ENCODE measurements at places on chromosomes 4 and X.

DNA sequence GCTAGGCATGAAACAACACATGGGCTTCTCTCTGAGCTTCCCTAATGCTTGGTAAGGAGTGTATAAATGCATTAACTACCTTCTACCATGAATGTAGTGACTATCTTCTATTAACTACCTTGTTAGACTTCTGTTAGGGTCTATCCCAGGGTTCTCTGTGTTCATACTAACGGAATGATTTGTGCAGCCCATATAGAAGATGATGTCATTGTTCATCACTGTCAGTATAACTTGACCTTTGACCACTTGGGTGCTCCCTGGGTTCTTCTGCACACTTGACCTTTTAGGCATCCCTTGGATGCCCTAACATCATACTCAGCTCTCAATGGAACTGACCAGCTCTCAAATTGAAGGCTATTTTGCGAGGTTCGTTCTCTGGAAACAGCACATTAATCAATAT is 30.8 kb upstream of the CT47C1 start:
- no peak for DNase-seq

- no peak for DNase-seq
Observed at GRCh38 chr4:154406018-154406795, 85.4 kb downstream of the DCHS2 start.

GRCh38 chrX:2330910-2331309 is 169.9 kb downstream of the DHRSX start:
- DNase-seq = no peak

DNA sequence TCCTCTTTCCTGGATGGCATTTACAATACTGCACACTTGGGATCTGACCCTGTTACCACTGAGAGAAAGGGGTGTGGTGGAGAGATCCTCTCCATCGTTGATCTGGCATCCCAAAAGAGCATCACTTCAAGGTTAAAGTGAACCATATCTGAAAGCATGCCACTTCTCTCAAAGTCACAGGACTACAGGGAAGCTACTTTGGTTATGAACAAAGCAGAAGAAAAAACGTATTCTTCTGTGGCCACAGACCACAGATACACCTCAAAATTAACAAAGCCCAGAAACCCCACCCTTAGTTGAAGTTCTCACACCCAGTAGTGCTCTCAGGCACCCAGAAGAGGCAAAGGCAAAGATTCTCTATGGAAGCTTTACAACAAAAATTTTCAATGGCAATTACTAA is 108.3 kb downstream of the JADE1 start:
- DNase-seq = no peak

- no peak for DNase-seq
Observed at GRCh38 chr4:97110506-97110905, 1032.8 kb downstream of the STPG2 start.

DNA sequence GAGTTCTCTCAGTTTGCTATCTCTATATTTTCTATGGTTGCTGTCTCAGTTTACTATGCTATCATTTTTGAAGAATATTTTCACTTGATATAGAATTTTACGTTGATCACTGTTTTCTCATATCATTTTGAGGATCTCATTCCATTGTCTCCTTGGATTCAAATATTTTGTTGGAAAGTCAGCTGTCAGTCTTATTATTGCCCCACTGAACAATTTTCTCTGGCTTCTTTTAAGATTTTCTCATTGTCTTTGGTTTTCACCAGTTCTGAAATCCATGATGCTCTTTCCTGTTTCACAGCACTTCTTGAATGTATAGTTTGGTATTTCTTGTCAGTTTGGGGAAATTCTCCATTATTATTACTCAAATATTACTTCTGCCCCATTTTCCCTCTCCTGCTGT is 81.1 kb downstream of the ENPP6 start:
- no peak for DNase-seq

DNA sequence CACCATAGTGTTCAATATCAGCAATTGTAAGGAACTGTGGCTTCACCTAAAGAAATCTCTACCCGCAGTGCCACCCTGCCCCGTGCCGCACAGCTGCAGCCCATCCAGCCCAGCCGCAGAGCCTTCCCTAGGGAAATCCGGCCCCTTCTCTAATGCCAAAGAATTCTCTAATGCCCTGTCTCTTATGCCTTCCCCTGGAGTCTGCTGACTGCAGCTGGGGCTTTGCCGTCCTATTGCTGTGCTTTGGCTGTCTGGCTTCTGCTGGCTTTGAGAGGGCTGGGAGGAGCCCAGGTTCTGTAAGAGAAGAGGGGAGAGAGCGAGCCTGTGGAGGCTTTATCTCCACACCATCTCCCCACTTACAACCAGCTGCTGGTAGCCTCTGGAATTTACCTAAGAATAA is 85.9 kb upstream of the HELT start:
- DNase-seq = no peak

DNA sequence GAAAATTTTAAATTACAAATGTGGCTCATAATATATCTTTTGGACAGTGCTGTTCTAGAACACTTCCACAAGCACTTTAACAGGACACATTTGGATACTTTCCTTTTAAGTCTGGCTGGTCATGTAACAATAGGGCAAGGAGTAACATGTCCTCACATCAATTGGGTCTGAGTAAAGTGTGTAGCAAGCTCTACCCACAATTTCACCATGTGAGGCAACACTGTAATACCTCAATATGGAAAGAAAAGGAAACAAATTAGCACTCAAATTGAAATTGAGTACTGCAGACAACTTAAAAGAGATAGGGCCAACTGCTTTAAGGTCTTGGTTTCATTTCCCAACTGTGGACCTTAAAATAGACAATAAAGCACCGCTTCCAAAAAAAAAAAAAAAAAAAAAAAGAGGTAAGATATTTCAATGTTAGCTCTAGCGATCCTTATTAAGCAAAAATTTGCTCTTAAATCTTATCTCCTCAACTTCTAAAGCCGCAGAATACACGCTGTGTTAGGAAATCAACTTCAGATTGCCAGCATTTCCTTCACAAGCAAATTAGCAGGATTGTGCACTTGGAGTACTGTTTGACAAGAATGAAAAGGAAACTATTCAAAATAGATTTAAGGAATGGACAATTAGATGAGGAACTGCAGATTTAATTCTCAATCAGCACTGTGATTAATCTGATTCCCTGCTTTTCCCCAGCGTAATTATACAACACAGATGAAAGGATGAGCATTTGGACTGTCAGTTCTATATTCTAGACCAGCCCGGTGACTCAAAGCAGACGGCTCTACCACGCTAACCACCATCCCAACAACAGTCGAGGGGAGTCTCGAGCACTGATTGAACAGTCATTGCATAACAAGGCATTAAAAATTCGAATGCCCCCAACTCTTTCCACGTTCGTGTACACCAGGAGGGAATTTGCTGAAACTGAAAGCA is 1.6 kb downstream of the CASK start:
- DNase-seq = no peak

DNA sequence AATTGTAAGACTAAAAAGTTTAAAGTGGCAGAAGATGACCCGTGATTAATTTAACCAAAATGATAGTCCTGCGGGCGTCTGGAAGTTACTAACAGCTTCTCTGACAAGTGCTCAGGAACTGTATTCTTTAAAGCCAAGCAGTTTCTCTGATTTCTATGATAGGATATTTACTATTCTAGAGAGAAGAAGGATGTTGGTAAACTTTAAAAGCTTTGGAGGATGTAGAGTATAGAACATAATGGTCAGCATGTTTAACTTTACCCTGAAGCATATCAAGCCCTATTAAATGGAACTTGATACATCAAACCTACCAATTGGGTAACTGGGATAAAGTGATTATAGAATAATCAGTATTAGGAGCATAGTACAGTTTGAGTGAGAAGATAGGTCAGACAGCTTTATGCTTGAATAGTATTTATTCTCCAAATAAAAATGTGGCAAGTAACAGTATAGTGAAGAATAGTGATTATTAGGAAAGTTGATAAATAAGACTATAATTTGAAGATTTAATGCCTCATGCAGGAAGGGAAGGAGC is 1.8 kb downstream of the STIM2 start:
- no peak for DNase-seq

DNA sequence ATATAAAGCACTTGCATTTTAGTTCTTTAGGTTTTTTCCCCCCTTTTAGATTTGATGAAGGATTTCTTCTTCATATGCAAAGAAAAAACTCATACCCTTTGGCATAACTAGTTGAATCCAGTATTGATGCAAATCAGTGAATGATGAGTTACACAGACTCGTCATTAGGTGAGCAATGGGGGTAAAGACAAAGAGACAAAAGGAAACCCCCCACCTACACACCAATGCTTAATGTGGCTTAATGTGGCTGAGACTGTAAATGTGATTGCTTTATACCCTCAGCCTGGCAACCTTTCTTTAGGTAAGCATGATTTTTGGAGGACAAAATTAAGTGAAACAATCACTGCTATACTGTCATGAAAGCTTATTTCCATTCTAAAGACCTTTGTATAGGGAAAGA is 39.5 kb downstream of the CD40LG start:
- no peak for DNase-seq

- DNase-seq = no peak
Observed at GRCh38 chr4:81628489-81628888, 156.8 kb upstream of the RASGEF1B start.

DNA sequence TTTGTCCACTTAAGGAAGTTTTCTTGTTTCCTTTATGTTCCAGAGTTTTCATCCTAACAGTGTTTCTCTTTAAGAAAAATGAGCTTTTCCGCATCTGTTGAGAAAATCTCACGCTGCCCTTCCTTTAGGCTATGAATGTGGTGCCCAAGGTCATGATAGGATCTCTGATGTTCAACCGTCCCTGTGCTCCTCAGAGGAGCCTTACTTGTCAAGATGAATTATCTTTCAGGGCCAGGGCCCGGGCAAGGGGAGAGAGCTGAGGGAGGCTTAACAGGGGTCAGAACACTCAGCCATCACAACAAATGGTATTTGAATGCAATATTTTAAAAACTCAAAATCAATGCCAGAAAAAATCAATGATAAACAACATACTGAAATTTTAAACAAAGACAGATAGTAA is 6.2 kb upstream of the NELFA start:
- no peak for DNase-seq

GRCh38 chr4:85610450-85610849 is 135.5 kb downstream of the ARHGAP24 start:
- no peak for DNase-seq

DNA sequence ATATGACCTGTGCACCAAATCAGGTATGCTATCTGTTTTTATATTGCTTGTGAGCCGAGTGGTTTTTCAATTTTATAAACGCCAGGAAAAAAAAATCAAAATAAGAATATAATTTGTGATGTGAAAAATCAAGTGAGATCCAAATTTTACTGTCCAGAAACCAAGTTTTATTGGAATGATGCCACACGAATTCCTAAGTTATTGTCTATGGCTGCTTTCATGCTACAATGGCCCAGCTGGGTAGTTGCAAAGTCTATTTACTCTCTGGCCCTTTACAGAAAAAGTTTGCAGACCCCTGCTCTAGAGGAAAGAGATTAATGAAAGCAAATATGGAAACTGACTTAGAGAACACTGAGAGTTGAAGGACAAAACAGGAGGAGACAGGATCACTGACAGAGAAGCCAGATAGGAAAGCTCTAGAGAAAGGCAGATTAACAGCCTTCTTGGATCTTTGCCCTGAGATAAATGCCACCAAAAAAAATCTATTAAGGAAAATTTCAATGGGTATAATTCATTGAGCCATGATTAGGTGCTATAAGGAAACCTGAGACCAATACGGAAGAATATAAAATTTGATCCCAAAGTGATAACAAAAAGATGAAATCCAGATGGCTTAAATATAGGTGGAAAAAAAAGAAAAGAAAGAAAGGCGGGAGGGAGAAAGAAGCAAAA is 29.8 kb downstream of the PRSS12 start:
- no peak for DNase-seq

DNA sequence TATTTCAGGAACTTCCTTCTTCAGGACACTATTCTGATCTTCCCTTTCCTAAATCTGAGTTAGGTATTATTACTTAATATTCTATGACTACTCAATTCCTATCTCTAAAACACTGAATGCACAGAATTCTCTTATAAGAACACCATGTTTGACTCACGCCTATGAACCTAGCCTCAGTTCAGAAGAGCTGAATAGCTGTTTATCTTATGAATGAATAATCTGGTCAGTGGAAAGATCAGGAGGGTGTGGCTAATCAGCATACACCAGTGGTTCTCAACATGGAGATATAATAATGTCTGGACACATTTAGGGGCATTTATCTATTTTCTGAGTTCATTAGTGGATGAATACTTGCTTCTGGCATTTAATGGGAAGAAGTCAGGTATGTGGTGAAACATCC is 24.2 kb downstream of the EPHA5 start:
- no peak for DNase-seq

DNA sequence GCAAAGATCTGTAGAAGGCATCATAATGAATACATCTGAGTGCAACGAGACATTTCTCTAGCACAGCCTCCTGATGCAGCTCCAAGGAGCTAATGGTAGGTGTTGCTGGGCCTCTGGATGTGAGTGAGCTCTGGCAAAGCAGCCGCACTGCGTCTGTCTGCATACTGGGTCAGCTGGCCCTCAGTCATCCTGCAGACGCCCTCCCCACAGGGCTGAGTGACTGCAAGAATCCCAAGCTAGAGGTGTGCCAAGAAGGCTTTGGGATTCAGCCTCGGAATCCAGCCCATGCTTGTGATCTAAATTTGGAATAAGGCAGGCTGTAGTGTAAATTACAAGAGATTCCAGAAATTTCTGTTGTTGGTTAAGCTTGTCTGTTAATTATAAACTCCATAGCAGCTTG is 18.5 kb downstream of the HERC3 start:
- DNase-seq = no peak

GRCh38 chr4:75542824-75543223 is 13.0 kb upstream of the ODAPH start:
- DNase-seq = no peak

DNA sequence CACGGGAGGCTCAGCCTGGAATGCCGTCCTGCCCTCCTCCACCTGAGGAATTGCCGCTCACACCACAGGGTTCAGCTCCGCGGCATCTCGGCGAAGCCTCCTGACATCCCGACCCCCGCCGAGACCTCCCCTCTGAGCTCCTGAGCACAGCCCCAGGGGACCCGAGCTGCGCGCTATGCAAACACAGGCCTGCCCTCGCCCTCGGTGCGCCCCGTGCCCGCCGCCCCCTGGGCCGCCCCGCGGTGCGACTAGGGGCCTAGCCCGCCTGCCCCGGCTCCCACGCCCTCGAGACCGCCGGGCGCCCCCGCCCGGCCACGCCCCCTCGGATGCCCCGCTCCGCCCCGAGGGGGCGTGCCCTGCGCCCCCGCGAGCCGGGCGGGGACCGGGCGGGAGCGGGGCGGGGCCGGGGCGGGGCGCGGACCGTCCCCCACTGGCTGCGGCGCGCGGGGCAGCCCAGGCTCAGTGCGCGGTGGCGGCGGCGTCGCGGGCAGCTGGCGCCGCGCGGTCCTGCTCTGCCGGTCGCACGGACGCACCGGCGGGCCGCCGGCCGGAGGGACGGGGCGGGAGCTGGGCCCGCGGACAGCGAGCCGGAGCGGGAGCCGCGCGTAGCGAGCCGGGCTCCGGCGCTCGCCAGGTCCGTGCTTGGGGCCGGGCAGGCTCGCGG is at the start of gene FGFR3:
Gene FGFR3, plus strand, starts transcription at position 462 of the 664 bp plus-strand sequence. CDS start 642 bp downstream, outside the sequence.
- no peak for DNase-seq

GRCh38 chrX:71000139-71000538 is 68.0 kb downstream of the SNX12 start:
- DNase-seq = no peak

DNA sequence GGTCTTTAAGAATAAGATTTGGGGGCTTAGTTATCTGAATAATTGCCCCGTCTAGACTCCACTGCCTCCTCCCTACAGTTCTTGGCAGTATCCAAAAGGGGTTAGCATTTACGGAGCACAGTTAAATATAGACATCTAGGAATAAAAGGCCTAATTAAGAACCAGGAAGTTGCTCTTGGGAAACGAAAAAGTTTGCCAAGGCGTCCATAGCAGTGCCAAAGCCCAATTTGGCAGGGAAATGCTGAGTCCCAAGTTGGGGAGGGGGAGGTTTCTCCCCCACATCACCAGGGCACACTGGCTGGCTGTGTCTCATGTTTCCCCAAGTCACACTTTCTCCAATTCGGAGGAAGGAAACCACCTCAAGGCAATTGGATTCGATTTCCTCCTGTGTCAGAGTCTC is 338.7 kb downstream of the FBXW7 start:
- DNase-seq = no peak

Measured in stimulated activated CD4-positive, alpha-beta T cell treated with anti-CD3 and anti-CD28 coated beads, Interleukin-1b, Interleukin-23, amount 100 ng/mL, for 1 hour (primary cell).